ENCODE measurements at places on chromosomes 11 and 22.
A peak's percentile ranks its signal among the peaks of the same experiment; 100 is the strongest.

DNA sequence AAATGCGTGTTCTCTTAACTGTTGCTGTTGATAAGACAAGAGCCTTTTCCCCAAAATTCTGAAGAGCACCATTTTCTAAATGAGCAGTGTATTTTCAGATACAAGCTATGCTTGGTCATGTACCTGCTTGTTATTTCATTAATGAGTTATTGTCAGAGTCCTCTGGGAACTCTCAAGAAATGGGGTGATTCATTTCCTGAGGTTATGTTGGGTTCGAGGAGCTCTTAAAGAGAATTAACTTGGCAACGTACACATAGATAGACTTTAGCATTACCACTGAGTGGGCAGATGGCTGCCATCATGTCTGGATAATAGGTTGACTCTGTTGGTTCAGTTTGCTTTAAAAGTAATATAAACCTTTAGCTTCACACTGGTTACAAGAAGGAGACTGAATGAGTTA, 87.9 kb upstream of the SORL1-AS1 start:
- DNase-seq, result peak; percentile 50

- DNase-seq, result no peak
Measured at GRCh38 chr11:103832762-103833161, 203.7 kb upstream of the DDI1 start.

DNA sequence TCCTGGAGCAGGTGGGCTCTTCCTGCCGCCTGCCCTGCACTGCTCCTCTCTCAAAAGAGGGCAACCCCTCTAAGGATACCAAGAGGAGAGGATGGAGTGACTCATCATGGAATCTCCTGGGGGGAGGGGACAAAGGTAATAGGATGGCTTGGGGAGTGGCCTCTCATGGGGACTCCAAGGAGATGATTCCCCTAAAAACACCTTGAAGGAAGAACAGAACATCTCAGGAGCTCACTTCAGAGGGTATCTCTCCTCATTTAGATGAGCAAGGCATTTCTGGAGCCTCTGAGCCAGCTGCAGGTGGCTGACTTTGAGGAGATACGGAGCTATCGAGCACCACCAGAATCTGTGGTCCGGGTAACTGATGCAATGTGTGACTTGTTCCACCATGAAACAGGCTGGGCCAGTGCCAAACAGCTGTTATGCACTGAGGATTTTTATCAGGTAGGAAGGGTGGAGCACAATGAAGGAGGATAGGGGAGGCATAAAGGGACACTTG, 40.2 kb downstream of the RRP8 start:
- no peak for DNase-seq

DNA sequence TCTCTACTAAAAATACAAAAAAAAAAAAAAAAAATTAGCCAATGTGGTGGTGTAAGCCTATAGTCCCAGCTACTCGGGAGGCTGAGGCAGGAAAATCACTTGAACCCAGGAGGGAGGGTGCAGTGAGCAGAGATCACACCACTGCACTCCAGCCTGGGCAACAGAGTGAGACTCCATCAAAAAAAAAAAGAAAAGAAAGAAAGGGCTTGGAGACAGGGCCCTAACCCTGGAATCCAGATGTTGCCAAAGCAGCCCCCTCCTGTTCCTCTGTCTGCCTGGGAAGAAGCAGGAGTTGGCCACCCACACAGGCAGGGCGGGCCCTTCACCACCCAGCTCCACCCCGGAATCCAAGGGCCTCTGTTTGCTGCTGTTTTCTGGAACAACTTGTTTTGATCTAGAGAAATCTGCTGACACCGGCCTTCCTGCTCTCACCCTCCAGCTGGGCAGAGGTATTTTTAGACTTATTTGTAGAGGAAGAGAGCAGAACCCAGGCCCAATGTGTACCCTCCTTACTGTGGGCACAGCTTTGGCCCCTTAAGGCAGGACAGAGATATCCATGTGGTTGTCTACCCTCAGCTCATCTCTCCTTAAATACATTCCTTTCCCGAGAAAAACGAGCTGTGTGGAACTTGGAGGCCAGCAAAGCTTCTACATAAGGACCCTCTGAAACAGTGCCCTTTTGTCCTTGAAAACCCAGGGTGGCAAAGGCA, 2.7 kb upstream of the NEAT1 start:
- DNase-seq, result no peak

- no peak for DNase-seq
Measured at GRCh38 chr11:132790466-132790865, 741.8 kb downstream of the OPCML start.

- DNase-seq, result no peak
Measured at GRCh38 chr11:117950993-117951961, 22.1 kb upstream of the TMPRSS13 start.

GRCh38 chr11:47083913-47084312, 92.8 kb downstream of the ARFGAP2 start:
- DNase-seq, result peak; percentile 13

GRCh38 chr11:75142714-75143419, 8.0 kb upstream of the SLCO2B1 start:
- DNase-seq, result peak; percentile 55

GRCh38 chr11:34379079-34379478, 21.3 kb upstream of the ABTB2 start:
- DNase-seq, result no peak

GRCh38 chr11:7655253-7656217, 17.8 kb downstream of the CYB5R2 start:
- DNase-seq, result no peak

GRCh38 chr11:103484545-103484944, 375.3 kb downstream of the DYNC2H1 start:
- DNase-seq, result no peak

DNA sequence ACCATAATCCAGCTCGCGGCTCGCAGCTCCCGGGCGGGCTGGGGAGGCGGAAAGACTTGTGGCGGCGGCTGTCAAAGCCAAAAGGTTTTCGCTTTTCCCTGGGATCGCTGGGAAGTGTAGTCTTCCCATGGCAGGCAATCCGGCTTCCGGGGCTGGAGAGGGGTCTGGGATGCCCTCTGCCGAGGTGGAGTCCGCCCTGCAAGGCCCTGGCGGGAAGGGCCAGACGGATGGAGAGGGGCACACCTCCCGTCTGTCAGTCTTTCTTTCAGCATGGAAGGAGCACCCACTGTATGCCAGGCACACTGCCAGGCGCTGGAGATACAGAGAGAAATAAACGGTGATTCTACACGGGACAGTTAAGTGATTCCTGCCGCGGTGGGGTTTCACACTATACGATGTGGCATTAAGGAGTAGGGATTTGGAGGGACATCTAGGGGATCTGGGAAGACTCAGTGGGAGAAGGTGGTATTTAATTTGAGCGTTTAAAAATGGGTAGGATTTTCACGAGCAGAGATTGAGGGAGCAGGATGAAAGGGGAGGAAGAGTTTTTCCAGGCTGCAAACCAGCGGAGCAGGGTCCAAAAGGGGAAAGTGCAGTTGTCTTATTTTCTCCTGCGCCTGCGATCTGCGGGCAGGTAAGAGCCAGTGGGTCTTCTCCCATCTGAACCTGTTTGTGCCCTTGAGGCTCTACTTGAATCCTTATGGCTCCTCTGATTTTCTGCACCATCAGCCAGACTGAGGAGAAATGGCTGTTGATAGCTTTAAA, at the start of gene BACE1:
Gene BACE1, minus strand, starts transcription at position 60 of the 765 bp plus-strand sequence. CDS start 461 bp downstream, outside the sequence.
- no peak for DNase-seq

- no peak for DNase-seq
Measured at GRCh38 chr11:79097246-79097875, 343.5 kb downstream of the TENM4 start.

- no peak for DNase-seq
Measured at GRCh38 chr11:35675901-35676610, 13.5 kb downstream of the TRIM44 start.

DNA sequence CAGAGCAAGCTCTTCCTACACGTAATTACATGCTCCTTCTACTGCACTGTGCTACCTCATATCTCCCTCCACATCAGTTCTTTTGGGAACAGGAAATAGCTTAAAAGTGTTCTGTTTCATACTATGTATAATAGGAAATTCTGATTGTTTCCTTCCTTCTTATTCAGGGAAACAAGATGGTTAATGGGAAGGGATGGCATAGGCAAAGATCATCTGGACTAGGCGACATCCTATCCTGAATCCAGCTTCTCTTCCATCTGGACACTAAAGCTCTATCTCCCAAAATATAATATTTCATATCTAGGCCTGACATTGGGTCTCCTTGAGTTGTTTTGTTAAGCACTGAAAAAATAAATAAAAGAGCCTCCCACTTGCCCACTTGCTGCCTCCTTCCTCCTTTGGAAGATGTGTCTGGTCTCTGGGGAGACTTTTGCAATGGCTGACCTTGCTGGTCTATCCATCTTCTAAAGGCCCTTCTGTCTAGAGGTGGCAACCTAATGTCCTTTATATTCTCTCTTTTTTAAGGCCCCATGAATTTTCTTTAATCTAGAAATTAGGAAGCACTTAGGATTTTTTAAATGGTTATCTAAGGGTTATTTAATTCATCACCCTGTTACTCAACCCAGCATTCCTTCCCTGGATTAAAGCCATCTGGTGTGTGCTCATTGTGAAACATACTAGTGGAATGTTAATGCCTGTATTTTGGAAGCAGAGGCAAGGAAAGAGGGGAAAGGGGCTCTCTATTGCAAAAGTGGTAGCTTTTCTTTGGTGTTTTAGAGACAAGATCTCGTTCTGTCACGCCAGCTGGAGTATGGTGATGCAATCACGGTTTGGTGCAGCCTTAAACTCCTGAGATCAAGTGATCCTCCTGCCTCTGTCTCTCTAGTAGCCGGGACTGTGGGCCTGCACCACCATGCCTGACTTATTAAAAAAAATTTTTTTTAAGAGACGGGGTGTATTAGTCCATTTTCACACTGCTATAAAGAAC, 20.6 kb downstream of the CLMP start:
- no peak for DNase-seq

DNA sequence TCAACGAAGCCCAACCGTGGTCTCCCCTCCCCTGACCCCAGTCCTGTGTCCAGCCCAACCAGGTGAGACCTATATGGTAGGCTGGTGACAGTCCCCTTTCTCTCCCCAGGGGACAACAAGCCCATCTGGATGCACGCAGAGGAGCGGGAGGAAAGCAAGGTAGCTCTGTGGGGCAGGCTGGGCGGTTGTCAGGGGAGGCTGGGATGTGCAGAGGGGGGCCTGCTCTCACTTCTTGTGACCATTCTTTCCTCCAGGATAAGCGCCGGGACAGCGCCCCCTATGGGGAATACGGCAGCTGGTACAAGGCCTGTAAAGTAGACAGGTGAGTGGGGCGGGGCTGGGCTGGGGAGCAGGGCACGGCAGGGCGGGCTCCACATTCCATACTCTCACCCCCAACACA, 3.5 kb upstream of the RAB1B start:
- DNase-seq, result no peak

GRCh38 chr22:20117633-20118299, 740 bp upstream of the TRMT2A start:
- DNase-seq, result no peak

- DNase-seq, result no peak
Measured at GRCh38 chr11:20274031-20274430, 89.5 kb upstream of the HTATIP2 start.

DNA sequence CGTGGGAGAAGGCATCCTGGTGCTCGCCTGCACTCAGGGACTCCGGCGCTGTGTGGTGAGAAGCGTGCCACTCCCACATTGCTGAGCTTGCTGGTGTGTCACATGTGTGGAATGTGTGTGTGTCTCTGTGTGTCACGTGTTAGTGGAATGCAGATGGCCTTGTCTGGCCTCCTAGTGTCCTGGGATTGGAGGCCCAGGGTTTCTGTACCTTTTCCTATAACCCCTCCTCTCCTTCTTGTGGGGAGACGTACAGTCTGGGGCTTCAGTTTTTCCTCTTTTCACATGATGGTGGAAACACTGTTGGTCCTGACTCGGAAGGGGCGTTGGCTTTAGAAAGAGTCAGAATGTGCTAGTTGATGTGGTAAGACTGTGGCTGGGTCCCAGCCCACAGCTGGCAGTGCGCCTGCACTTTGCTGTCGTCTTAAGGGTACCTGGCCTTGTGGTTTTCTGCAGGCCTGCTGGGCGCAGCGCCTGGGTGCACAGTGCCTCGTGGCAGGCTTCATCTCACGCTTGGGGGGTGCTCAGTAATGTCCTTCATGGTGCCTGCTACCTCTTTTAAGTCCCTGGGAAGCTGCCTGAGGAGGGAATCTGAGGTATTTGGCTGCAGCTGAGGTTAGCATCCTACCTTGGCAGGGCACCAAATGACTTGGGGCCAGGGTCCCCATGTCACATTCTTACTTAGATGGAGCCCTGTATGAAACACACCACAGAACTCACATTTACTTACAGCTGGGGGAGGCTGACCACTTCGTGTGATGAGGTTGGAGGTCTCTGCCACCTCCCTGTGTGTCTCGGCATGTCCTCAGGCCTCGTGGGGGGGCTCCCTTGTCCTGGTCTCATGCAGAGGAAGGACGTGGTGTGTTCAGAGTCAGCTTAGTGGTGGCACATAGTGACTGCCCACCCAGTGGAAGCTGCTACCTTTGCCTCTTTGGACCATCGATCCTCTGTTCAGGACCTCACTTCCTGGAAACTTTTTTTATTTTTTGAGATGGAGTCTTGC, 61.9 kb downstream of the MED15 start:
- DNase-seq, result peak; percentile 33

DNA sequence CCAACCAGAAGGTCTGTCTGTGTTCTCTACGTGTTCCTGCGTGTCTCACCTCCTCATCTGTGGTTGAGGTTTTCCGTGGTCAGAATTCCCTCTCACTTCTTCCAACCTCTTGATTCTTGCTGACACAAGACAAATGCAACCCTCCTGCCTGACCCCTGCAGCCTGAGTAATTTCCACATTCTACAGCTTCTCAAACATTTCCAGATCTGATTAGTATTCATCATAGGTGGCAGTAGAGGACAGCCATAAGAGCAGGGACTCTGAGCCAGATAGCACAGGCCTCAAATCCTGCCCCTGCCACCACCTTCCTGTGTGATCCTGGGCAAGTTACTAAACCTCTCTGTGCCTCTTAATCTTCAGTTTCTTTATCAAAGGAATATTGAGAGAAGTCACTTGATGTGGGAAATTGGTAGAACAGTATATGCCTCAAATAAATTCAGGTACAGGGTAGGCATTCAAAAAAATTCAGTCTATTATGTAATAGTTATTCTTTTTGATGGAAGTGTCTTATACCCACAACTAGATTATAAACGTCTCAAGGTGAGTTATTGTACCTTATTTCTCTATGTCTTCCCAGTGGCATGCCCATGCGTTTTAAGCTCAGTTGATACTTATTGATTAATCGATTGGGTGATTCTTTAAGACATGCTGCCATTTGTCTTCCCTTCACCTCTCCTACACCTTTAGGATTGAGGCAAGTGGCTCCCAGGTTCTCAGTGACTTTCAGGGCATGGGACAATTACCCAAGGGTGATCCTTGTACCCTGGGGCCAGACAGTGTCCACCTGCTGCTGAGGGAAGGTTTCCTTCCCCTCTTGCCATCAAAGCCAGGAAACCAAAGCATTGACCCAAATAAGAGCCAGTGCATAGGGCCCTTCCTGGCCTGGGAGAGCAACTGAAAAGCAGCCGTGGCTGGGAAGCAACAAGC, 19.6 kb downstream of the POU2AF1 start:
- DNase-seq, result no peak

DNA sequence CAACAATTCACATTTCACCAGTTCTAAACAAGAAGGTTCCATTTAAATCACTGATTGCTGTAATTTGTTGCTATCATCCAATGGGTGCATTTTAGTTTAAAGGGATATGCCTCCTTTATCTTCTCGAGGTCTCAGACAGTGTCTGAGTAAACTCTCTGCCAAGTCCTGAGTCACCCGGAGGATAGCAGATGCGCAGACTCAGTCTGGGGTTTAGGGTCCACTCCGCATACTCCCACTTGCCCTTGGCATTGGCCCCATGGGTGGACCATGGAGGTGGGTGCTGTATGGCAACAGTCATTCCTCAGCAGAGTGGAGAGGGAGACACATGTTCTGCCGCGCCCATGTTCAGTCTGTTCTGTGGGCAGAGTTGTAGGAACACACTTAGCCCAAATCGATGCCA, 65.4 kb upstream of the CRTAM start:
- no peak for DNase-seq

- no peak for DNase-seq
Measured at GRCh38 chr11:43825217-43825816, 55.3 kb upstream of the ALKBH3 start.
